Tibial artery (tissue), 4 donors: ENCODE measurements at places on chromosomes 16 and 17.
A peak's percentile ranks its signal among the peaks of the same experiment; 100 is the strongest.

DNA sequence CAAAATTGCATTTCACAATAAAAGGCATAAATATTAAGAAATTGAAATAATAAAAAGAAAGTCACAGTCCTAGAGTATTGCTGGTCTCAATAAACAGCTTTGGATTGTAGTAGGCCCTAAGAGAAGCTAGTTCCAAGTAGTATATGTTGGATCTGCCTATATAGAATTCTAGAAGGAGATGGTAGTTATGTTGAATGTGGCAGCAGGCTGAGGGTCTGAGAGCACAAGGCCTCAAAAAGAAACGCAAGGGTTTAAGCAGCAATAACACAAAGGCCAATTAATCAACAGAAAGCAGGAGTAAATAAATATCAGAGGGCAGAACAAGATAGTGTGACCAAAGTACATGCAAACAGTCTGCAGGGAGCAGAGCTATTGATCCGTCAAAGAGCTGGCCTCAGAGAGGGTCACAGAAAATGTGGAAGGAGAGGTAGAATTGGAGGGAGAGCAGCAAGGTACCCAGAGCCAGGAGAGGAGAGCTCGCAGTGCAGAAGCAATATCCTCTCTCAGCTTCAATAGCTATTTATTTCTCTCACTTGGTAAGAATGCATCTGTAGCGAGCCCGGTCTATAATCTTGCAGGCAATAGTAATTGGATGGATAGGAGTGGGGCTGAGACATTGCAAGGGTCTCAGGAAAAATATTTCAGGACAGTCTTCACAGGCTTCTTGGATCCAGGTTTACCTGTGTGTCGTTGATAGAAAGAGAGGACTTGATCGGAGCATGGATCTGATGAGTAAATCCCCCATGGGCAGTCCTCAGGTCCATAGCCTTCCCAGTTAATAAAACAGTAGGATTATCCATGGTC is 25.1 kb upstream of the MED13 start:
- DNase-seq = no peak

DNA sequence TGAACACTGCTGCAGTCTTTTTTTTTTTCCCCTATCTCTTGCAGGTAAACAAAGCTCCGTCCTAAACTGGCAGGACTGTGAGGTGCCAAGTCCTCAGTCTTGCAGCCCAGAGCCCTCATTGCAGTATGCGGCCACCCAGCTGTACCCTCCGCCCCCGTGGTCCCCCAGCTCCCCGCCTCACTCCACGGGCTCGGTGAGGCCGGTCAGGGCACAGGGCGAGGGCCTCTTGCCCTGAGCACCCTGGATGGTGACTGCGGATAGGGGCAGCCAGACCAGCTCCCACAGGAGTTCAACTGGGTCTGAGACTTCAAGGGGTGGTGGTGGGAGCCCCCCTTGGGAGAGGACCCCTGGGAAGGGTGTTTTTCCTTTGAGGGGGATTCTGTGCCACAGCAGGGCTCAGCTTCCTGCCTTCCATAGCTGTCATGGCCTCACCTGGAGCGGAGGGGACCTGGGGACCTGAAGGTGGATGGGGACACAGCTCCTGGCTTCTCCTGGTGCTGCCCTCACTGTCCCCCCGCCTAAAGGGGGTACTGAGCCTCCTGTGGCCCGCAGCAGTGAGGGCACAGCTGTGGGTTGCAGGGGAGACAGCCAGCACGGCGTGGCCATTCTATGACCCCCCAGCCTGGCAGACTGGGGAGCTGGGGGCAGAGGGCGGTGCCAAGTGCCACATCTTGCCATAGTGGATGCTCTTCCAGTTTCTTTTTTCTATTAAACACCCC is 13.8 kb downstream of the IL34 start:
- DNase-seq = no peak

DNA sequence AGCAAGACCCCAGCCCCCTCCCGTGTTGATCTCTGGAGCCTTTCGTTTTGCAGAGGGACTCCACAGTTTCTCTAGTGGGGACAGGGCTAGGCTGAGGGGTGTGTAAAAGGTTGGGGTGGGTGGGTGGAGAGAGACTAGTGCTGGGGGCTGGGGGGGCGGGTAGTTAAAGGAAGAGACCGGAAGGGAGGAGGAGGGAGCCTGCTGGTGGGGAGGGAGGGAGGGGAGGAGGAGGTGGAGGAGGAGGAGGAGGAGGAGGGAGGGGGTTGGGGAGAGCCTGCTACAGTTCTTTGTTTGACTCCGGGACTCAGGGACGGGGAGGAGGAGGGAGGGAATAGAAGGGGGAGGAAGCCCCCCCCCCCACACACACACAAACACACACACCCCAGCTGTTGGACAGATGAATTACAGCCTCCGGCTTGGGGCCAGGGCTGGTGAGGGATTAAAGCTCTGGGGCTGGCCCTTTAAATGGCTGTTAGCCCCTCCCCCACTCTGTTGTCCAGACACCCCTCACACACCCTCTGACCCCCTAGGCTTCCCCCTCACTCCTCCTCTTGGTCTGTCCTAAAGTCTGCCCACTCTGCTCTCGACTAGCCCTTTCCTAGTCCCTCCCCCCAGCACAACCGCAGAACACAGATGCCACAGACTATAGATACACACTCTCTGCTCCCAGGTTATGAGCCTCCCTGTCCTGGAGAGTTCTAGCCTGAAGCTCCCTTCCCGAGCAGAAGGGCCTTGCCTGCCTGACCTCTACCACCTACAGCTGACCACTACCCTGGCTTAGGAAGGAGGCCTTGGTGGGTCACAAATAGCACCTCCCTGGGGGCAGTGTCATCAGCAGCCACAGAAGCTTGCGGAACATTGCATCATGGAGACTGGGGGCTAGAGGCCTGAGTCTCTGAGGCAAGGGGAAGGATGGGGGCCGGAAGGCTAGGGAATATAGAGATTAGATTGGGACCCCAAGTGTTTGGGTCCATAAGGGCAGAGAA is 4.4 kb downstream of the KDM6B start:
- DNase-seq = peak; percentile 62

DNA sequence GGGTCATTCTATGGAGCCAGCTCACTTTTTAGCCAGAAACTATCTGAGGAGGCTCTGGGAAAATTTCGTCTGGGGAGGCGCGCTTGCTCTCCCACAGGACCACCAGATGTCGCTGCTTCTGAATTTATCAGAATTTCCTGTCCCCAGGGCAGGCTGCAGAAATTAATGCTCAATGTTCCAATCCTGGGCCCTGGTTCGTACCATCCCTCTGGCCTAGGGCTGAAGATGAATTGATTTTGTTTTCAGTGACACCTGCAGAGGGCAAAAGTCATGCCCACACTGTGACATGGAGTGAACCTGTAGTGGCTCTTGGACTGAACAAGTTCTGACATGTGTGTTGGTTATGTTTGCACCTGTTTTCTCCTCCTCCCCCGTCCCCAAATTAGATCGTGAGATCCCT is 482.6 kb downstream of the NPIPA7 start:
- no peak for DNase-seq

GRCh38 chr17:37147301-37147812 is 198.6 kb downstream of the AATF start:
- DNase-seq = no peak
